ENCODE measurements at places on chromosomes 12 and 14. TPM values are rescaled to one million over a fixed set of nuclear protein-coding genes. Genes with fewer than 3 reads are reported as not detected.

The INHBE gene
- not detected for total RNA-seq

The RAD9B gene
- 0.57 TPM for total RNA-seq

The AP4S1 gene
- 10.1 TPM for total RNA-seq

The NACA gene
- 575 TPM for total RNA-seq

The CCDC177 gene
- total RNA-seq, result not detected

The NEK9 gene
- total RNA-seq, result 75.9 TPM

The AKAP6 gene
- total RNA-seq, result 79.3 TPM

The FAM90A1 gene
- total RNA-seq, result 0.27 TPM

The POTEM gene
- total RNA-seq, result not detected

The PCED1B gene
- total RNA-seq, result 11.0 TPM

The CLEC7A gene
- total RNA-seq, result 25.8 TPM

The RBP5 gene
- 13.4 TPM for total RNA-seq

The WASHC3 gene
- total RNA-seq, result 36.9 TPM

The SLC2A14 gene
- 3.6 TPM for total RNA-seq

The SPTB gene
- total RNA-seq, result 5.4 TPM

The CD4 gene
- total RNA-seq, result 40.6 TPM

The CLEC1A gene
- total RNA-seq, result 7.0 TPM

The EXOC3L4 gene
- total RNA-seq, result 0.68 TPM

- no peak for DNase-seq
Observed at GRCh38 chr12:39993268-39993667, 112.6 kb downstream of the SLC2A13 start.

DNA sequence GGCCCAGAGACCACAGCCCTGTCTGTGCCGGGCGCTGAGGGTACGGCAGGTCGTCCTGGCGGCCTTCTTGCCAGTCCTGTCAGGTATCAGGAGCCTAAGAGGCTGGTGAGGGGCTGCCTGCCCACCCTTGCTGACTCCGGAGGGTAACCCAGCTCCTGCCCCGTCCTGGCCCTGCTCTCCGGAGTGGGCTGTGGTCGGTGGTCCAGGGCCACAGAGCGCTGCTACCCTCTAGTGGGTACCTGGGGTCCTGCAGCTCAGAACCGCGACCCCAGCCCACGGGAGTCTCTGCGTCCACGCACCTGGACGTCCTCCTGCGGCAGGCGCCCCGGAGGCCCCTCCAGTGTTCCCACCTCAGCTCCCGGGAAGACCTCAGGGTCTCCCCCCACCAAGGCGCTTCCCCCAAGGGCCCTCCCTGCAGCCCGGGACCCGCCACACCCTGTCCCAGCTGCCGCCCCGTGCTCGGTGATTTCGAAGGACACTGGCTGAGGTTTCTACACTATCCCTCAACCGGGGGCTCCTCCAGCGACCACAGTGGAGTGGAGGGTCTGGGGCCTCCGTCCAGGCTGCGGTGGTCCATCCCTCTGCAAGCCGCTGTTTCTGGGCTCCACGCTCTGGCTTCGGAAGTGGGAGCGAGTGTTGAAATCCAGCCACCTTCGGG is 75.9 kb upstream of the FBRSL1 start:
- DNase-seq, result no peak

GRCh38 chr12:53231921-53232645 is at the start of gene RARG:
Gene RARG (minus strand): TSS chr12:53232209. CDS start chr12:53227545, 4,664 bp downstream.
- peak; percentile 92 for DNase-seq

- DNase-seq, result no peak
Observed at GRCh38 chr14:104601786-104602185, 2.8 kb downstream of the TMEM179 start.

DNA sequence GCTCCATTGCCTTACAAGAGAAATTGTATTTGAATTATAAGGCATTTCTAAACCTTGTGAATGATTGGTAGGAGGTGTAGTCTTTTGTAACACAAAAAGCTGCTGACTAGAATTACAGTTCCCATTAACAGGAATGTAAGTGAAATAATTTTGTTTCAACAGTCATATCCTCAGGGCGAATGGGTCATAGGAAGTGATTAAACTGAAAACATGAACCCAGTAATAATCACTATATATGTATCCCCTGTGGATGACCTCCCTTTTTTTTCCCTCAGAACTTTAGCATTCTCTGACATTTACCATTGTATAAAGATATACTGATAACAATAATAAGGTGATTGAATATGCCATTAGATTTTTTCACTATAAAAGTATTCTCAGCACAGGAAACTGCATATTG is 312.3 kb downstream of the ATP23 start:
- DNase-seq, result no peak

- no peak for DNase-seq
Observed at GRCh38 chr12:88951177-88951576, 370.9 kb upstream of the KITLG start.

- no peak for DNase-seq
Observed at GRCh38 chr14:89422181-89422951, 5.3 kb upstream of the FOXN3 start.

GRCh38 chr12:109736552-109737108 is 23.0 kb downstream of the FAM222A start:
- DNase-seq, result peak; percentile 42

- DNase-seq, result no peak
Observed at GRCh38 chr12:120711411-120711810, 1.2 kb downstream of the UNC119B start.

DNA sequence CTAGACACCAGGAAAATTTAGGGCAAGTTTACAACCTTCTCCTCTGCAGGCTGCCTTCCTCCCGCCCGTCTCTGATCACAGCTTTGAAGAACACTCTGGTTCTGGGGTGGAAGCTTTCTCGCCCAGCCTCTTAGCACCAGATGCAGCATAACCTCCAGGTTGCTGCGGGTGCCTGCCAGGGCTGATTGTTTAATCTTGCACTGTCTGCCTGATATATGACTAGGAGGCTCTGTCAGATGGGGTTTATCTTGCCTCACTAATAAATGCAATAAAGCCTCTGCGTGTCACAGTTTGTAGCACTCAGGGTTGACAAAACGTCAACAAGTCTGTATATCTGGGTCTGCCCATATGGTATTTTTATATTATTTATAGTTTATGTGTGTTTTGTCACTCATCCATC is 388.2 kb downstream of the FUT8 start:
- DNase-seq, result no peak

DNA sequence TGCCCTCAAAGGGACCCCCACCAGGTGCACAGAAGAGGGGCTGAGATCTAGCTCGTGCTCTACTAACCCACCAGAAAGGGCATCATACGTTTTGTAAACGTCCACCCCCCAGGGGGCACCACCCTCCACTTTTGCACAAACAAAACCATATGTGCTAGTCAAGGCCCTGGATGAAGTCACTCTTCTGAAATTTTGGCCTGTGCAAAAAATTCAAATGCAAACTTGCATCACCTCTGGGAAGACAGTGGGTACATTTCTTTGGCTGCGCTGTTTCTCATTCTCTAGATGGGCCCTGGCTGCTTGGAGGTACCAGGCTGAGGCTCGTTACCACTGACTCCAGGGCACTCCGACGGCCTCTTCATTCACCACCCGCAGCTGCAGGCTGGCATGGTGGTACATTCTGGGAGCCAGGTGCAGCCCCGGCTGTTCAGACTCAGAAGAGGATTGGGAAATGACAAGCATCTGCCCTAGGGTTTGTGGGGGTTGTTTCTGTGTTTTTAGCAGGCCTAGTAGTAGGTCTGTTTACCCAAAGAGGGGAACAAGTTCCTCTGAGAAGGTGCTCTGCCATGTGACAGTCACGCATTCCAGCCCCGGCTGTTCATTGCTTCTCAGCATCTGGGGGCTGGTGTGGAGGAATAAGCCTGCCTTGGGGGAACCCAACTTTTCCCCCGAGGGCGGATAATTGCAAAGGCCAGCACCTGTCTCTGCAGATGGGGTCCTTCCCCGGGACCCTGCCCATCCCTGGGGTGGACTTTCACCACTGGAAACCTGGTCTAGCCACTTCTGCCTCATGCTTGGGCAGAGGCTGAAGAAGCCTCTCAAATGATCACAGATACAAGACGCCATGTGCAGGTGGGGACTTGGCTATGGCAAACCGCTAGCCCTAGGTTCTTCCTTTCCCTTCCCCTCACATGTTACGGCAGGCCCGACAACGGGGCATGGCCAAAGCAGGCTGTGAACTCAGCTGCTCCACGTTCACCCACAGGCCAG is 147.6 kb downstream of the DPF3 start:
- no peak for DNase-seq

DNA sequence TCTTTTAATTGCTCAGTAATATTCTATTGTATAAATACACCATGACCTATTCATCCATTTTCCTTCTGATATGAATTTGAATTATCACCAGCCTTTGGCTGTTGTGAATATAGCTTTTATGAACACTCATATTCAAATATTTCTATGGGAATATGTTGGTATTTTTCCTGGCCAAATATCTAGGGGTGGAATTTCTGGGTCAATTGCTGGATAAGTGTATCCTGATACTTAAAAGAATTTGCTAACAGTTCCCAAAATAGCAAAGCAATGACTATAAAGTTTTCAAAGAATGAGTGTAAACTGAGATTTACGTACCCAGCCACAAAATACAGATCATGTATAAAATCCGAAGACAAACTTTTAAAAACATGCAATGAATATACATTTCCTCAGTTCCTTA is 148.7 kb upstream of the CLEC14A start:
- DNase-seq, result no peak

DNA sequence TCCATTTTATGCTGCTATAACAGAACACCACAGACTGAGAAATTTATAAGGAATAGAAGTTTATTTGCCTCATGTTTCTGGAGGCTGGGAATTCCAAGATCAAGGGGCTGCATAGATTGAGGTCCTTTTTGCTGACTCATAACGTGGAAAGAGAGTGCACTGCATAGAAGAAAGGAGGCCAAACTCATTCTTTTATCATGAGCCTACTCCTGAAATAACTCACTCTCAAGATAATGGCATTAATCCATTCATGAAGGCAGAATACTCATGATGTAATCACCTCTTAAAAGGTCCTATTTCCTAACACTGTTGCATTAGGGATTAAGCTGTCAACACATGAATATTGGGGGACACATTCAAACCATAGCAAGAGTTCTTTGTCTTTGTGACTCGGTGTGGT is 60.0 kb upstream of the FBXO33 start:
- no peak for DNase-seq

GRCh38 chr12:60863421-60863820 is 1267.6 kb downstream of the SLC16A7 start:
- DNase-seq, result no peak

- DNase-seq, result no peak
Observed at GRCh38 chr14:27078191-27078590, 480.4 kb upstream of the NOVA1 start.

- no peak for DNase-seq
Observed at GRCh38 chr14:100898935-100899883, 4.3 kb downstream of the RTL1 start.

DNA sequence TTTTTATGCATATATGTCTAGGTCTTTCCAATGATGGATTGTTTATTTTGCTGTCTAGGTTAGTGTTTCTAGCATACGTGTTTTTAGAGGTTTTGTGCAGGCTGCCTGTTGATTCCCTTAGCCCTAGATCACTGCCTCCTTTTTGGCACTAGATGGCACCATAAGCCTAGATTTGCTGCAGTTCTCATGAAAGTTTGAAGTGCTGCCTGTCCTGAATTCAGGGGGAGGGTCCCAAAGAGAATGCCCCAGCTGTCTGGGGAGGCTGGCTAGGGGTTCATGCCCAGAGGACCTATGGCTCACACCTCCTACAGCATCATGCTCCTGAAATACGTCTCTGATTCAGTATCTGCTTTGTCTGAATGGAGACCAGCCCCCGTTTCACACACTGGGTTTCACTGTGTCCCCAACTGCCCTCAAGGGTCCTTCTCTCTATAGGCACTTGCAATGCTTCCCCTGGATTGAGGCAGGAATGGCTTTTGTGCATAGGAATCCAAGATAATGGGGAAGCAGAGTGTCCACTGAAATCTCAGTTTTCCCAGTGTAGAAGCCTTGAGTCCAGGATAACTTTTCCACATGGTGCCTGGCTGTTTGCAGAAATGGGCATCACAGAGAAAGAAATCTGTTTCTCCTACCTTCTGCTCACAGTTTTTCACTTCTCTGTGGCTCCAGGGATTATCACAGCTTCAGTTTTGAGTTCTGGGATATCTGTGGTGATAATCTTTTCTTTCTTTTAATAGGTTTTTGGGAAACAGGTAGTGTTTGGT is 14.2 kb upstream of the TXNRD1 start:
- DNase-seq, result no peak

DNA sequence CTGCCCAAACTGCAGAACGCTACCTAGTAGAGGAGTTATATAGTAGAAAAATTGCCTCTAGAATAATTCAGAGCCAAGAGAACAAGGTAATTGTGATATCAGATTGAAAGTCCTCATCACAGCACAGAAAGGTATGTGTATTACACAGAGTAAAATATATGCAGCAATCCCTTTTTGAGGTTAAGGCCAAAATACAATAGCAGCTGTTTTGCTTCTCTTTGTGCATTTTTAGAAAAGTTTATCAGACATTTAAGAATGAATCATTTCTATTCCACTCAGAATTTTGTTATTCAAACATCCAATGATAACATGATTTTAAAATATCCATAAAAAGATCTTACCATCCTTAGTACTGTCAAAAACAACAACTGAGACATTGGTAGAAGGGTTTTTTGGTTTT is 45.1 kb downstream of the GNPTAB start:
- no peak for DNase-seq

DNA sequence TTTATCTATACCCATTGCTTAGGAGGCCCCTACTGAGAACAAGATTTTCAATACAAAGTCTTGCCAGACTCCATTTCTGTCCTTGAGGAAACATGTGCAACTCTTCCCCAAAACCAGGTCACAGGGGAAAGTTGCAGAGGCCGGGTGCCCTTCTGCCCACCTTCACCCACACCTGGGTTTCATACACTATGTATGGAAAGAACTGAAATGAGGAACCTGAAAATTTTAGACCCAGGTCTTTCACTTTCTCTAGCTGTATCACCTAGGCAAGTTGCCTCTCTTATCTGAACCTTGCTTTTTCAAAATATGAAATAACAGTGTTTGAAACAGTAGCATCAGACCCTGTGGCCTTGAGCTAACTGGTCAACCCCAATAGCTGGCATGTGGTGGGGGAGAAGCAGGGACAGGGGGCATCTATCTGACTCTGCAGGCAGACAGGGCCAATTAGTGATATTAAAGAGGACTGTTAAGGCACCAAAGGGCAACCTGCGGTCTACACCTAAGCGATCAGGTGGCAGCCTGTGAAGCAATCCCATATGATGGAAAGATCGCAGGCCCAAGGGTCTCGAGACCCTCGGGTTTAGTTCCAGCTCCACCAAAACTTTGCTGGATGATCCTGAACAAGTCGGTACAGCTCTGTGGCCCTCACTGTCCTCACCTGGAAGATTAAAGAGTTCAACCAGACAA is 346.5 kb downstream of the BCL11B start:
- peak; percentile 32 for DNase-seq

- DNase-seq, result no peak
Observed at GRCh38 chr14:89351516-89352404, 65.3 kb downstream of the FOXN3 start.

DNA sequence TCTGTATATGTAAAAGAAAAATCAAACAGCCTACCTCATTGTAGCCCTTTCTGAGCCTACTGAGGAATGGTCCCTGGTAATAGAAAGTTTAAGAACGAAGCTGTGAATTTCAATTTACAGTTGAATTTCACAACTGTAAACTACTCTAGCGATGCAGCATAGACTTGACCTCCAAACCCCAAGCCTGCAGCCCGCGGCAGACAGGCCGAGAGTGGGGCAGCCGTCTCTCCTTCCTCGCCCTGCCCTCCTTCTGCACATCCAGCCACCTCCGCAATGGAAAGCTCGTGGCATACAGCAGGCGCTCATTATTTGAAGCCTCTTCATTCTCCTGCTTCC is 15.3 kb downstream of the RNASE2 start:
- no peak for DNase-seq

- no peak for DNase-seq
Observed at GRCh38 chr14:22888662-22889061, 5.6 kb downstream of the REM2 start.

GRCh38 chr12:104280717-104281458 is 22.7 kb upstream of the EID3 start:
- no peak for DNase-seq

All from aorta (tissue), 5 donors.